ENCODE measurements at places on chromosomes 5 and 9.

DNA sequence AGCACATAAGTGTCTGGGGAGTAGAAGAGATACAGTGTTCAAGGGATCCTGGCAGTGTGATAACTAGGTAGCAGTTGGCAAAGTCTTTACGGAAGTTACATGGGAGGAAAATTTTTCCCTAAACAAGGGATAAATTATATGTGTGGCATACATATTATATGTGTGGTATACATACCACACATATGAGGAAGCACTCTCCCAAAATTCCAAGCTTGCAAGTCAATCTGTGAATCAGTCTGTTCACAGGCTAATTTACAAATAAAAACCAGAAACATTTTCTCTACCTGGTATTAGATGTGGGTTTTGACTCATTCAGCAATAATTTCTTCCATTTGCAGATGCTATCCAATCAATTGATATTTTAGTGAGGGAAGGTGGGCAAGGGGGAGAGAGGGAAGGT lies 110.0 kb downstream of the ISOC1 start:
- DNase-seq = peak; percentile 39

DNA sequence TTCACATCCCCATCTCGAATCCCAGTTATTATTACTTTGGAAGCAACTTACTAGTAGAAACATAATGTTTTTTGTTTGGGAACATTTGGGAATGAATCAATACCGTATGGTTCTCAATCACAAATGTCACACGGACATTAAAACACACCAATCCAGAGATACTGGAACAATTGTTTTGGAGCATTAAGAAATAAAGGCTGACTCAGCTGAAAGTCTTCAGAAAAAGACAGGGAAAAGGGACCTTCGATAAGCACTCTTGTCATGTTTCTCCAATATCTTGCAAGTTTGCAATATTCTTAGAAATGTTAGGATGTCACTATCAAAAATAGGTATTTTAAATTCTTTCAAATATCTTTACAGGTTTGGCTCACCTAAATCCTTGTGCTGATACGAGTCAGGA lies 362.4 kb downstream of the CETN3 start:
- DNase-seq = no peak

- DNase-seq = peak; percentile 61
These were observed 282.7 kb downstream of the GAS1 start for GRCh38 chr9:86664603-86665002.

DNA sequence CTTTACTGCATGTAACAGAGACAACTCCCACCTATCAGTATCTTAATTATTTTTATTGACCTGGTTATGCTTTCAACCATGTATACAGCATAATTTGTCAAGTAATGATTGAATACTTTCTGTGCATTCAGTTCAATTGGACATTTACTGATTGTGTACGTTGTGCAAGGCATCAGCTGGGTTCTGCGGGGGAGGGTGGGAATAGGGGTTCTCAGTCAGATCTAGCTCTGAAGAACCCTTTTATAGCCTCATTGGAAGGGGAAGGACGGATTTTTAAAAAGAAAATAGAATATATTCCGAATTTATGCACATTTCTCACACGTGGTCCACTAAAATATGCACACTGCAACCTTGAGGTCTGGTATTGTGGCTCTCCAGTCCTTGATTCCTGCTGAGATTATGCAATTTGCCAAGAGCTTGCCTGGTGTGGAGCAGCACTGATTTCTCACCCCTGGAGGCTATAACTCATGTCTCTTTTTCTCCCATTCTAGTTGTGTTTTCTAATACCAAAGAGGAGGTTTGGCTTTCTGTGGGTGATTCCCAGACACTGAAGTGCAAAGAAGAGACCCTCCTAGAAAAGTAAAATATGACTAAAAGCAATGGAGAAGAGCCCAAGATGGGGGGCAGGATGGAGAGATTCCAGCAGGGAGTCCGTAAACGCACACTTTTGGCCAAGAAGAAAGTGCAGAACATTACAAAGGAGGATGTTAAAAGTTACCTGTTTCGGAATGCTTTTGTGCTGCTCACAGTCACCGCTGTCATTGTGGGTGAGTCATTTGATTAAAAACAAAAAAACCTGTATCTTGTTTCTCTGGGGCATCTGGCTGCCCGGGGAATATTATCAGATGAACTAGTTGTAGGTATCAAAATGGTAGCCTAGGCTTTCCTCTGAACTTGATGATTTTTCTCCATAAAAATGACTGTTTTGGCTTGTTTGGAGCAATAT lies 1.7 kb downstream of the SLC1A3 start:
- DNase-seq = peak; percentile 85

GRCh38 chr5:179509845-179510244 lies 40.5 kb upstream of the RUFY1 start:
- no peak for DNase-seq

- DNase-seq = no peak
These were observed 55.1 kb upstream of the CNOT6 start for GRCh38 chr5:180438785-180439780.

- peak; percentile 90 for DNase-seq
These were observed 342.5 kb upstream of the ACTBL2 start for GRCh38 chr5:57825031-57825686.

DNA sequence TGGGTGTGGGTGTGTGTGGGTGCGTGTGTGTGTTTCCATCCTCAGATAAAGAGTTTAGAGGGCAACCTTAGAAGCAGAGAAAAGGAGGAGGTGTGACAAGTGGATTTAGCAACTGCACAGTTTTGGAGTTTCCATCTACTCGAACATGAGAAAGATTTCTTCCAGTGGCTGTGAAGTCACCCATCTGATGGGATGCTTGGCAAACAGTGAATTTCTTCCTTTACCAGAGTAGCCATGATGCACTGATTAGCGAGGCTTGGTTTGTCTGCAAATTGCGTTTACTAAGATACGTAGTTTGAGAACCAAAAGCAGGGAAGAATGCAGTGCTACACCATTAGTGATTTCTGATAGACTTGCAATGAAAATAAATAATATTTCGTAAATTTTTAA lies 791 bp upstream of the STARD4 start:
- no peak for DNase-seq

GRCh38 chr5:147578228-147579024 lies 68.6 kb upstream of the DPYSL3 start:
- peak; percentile 71 for DNase-seq

All from fibroblast of upper back skin (primary cell).